ENCODE measurements at places on chromosomes 13 and 19.

DNA sequence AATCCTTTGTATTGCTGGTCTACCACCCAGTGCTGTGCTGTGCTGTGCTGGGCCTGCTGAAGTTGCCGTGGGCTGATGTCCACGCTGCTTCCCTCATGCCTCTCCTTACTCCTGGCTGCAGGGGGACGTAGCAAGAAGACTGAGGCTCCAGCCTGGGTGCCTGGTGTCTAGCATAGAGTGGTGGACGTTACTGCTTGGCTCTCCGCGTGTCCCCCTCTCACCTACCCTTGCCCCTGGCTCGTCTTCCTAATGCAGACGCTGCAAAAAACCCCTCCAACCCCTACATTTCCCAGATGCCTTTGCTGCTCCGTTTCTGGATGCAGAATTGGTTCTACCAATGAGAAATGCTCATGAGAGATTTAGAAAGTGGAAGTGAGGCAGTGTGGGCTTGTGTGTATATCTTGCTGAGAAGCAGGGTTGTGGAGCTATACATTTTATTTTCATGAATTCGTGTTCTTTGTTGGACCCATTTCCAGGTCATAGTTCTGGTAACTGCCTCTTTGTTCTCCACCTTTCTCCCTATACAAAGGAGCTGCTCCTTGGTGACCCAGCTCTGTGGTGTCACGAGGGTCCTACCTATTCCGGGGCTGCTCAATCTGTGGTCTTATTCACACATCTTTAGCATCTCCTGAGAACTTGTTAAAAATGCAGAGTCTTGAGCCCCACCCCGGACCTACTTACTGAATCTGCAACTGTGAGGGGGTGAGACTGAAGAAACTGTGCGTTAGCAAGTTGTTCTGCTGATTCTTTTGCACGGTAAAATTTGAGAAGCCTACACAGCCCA, 7.9 kb upstream of the DENND1C start:
- no peak for DNase-seq

DNA sequence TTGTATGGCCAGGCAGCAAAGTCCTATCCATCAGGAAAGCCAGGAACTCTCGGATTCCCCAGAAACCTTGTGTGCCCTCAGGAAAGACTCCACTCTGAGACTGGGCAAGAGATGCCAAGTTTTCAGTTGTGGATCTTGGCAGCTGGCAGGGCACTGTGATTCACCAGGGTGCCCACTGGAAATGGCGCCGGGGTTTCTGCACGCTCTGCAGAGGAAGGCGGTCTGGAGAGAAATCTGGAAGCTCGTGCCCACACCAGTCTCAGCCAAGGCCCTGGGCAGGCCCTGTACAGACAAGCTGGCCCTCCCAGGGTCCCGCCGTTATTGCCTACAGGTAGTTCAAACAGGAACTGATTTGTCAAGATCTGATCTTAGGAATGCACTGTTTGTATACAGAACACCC, 4.9 kb downstream of the NAPA start:
- no peak for DNase-seq

DNA sequence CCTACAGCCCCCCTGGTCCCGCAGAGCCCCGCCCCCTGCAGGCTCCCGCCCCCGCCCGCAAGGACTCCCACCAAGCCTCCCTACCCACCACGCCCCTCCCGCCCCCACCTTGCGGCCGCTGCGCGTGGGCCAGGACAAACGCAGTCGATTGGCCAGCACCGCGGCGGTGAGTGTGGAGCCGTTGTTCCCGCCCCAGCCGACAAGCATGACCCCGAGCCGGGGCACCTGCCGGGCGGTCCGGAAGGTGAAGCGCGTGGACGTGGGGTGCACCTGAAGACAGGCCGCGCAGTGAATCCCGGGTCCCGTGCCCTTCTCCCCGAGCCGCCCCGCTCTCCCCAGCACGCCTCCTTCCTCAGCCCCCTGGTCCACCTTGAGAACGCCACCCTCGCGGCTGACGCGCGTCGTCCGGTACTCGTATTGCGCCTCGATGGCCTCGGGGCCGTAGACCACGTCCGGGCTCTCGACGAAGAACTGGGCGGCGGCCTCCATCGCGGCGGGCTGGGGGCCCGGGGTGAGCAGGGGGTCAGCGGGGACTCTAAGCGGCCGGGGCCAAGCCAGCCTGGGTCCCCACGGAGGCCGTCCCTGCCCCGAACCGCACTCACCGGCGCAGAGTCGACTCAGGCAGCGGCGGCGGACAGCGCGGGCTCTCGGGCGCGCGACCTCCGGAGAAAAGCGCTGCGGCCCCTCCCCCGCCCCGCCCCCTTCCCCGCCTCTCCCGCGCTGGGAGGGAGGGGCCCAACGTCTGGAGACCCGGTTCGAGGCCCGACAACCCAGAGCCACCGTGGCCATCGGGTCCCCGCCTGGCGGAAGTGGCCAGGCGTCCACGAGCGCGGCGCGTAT, at the start of gene ISYNA1:
Gene ISYNA1 (minus strand): TSS at position 643 of the 840 bp plus-strand sequence. CDS start 154 bp downstream, at position 489.
- DNase-seq: peak; percentile 37

DNA sequence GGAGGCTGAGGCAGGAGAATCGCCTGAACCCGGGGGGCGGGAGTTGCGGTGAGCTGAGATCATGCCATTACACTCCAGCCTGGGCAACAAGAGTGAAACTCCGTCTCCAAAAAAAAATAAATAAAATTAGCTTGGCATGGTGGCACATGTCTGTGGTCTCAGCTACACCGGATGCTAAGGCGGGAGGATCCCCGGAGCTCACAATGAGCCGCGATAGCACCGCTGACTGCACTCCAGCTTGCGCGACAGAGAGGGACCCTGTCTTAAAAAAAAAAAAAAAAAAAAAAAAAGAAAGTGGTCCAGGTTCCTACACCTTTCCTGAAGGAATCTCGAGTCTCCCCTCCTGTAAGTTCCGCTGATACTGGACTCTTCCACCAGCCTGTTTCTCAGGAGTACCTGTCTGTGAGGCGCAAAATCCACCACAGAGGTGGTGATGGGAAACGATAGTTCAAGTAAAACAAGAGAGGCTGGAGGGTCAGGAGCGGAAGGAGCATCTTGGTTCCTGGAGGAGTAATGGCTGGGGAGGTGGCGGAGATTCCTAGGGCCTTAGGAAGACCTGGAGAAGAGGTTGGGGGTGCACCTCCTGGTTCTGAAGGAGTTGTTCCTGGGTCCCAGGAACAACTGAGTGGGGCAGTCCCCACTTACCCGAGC, 471 bp downstream of the FUT1 start:
- no peak for DNase-seq

DNA sequence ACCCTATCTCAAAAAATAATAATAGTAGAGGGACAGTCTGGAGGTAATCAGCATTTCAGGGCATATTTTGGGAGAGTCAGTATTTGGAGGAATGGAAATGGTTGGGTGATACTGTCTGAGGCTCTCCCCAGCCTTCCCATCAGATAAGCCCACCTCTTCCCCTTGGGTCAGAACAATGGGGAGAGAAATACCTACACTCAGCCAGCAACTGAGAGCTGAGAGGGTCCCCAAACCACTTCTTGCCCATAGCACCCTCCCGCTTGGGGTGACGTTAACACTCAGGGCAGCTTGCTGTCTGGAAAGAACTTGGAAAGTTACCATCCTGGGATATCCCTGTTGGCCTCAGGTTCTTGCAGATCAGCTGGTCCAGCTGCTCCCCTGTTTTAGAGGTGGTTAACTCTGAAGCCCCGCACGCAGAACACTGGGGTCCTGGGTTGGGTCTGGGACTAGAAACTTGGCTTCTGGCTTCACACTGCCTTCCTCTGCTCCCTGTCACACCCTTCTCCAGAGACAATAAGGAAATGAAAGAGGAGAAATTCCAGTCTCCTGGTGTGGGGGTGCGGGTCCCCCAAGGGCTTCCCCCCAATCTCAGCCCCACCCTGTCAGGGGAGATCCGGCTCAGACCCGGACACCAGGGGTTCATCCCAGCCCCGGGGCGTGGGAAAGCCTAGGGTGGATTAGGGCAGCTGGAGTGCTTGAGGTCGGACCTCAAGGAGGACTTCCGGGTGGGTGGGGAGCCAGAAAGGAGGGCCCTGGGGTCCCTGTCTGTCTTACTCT, 2.5 kb downstream of the FOXA3 start:
- DNase-seq: no peak

DNA sequence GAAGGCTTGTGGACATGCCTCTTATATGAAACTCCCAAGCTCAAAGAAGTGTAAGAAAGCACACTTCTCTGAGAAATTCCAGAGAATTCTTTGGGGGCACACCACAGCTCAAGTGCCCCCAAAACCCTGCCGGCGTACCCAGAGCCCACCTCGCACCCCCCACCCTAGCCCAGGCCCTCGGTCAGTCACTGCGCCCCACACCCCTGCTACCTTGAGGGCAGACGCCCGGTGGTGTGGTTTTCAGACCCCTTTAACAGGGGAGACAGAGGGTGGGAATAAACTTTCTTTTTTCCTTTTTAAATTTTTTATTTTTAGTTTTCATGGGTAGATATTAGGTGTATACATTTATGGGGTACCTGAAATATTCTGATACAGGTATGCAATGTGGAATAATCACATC, 29.5 kb downstream of the PEPD start:
- DNase-seq: no peak

GRCh38 chr13:48477191-48477855, 55.6 kb downstream of the RCBTB2 start:
- DNase-seq: no peak

GRCh38 chr13:105007166-105007808, 1528.2 kb downstream of the EFNB2 start:
- no peak for DNase-seq

GRCh38 chr13:27493981-27494380, 43.6 kb upstream of the MTIF3 start:
- DNase-seq: no peak

GRCh38 chr19:1042689-1043511, 3.0 kb downstream of the ABCA7 start:
- DNase-seq: no peak

- DNase-seq: no peak
Measured at GRCh38 chr13:35793823-35794222, 317.3 kb upstream of the MAB21L1 start.

Data from stimulated activated CD4-positive, alpha-beta T cell treated with anti-CD3 and anti-CD28 coated beads, Interleukin-1b, Interleukin-23, amount 100 ng/mL, for 48 hours (primary cell).